ENCODE measurements at places on chromosomes 3 and 15.

DNA sequence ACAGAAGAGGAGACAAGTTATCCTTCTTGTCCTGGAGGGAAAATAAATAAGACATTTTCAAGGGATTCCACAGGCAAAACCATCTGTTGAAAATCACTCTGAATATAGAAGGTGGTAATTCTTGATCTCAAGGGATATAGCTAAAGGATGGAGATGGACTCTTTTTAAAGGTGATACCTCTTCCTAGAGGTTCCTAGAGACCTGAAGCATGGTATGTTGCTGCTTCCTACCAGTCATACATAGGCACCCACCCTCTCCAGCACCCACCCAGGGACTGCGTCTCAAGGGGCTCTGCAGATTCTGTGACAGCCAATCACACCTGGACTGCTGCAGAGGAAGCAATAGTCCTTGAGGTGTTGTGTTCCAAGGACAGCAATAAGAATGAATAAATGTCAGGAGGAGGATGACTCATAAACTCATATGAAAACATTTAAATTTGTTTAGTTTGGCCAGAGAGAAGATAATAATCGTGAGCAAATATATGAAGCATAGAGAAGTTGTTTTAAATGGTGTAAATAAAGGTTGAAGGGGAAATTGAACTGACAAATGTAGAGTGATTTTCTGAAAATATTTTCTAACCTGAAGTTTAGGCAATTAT is 741.6 kb upstream of the CBLB start:
- DNase-seq = no peak

DNA sequence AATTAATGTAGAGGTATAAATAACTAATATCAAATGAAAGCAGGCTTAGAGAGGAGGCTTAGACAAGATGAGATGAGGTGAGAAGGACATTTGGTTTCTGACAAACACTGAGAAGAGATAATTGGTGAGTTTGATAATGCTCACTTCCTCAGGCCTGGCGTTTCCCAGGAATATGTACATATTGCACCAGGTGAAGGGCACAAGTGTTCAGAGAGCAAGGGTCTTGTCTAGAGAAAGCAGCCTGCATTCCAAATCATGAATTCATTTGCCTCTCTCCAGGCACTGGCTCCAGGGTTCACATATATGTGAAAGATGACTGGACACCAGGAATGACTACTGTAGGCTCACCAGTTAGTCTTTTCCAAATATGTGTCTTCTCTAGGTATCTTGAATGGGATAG is 48.0 kb upstream of the LPP start:
- no peak for DNase-seq

- no peak for DNase-seq
Observed at GRCh38 chr15:61621146-61621545, 392.0 kb upstream of the RORA start.

DNA sequence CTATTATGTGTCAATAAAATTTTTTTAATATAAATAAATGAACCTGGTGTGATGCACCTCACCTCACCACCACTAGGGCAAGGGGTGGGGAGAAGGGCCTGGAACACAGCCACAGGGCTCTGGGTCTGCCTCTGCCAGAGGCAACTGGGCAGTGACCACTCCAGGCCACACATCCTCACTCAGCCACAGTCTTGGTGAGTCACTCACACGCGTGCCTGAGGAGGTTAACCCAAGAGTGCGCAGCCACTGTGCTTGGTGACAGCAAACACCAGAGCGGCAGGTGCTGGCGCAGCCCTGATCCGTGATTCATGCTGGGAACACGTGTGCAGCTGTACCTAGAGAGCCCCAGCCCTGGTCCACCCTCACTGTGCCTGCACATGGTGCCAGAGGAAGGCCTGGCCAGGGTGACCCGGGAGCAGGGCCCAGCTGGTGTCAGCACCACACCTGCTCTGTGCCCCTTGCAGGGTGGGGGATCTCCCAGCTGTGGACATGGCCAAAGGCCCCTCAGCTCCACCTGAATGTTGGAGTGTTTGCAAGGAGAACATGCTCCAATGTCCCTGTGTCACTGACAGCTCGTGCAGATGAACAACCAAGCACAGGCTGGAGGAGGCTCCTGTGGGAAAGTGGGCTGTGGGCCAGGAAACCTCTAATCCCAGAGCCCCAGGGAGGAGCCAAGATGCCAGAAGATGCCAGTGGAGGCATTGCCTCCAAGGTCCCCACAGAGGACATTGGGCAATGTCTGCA is 2.1 kb downstream of the SLC41A3 start:
- no peak for DNase-seq

DNA sequence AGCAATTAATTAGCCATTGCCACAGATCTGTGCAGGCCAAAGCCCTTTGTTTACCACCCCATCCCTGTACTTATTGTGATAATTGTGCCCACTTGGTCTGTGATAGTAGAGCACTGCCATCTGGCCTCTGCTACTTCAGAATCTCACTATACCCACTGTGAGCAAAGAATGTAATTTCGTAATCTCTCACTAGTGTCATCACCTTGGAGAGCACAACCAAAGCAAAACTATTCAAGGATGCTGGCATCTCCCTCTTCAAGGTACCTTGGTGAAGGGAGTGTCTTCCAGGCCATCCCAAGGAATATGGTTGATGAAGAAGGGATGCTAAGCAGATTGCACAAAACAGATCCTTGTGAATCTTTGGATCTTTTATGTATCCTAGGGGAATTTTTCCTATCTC is 34.7 kb upstream of the NOX5 start:
- DNase-seq = no peak

DNA sequence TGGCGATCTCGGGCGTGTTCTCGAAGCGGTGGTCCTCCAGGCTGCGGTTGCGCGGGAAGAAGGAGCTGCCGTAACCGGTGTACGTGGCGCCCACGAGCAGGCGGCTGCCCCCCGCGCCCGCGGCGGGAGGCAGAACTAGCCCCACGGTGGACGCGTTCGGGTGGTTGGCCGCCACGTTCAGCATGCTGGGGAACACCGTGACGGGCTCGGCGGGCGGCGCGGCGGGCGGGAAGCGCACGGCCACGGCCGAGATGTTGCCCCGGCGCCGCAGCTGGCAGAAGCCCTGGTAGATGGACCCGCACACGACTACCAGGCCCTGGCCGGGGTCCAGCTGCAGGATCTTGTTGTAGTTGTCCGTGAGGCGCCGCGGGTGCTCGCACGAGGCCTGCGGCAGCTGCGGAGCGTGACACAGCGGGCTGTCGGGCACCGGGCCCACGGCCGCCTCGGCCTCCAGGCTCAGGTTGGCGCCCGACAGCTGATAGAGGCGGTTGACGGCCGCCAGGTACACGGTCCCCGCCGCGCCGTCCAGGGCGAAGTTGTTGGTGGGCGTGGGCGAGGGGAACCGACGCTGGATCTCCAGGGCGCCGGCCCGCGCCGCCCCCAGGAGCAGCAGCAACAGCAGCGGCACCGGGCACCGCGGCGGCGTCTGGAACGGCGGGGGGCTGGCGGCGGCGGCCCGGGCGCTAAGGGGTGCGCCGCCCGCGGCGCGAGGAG is 397 bp downstream of the PLXND1 start:
- DNase-seq = no peak

DNA sequence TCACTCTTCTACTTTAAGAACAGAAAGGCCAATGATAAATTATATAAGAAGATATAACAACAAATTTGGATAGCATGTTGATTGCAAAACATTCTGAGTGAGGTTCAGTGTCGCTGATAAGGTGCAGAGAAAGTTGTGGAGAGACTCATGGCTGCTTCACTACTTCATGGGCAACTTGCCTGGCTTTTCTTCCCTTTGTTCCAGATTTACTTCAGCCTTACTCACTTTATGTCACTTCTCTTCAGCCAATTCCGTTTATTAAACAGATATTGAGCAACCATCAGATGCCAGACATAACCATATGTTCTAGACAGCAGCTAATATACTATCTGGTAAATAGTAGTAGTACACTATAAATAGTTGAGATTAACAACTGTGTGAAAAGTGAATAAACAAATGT is 150.0 kb upstream of the CHL1 start:
- DNase-seq = no peak

GRCh38 chr15:32121384-32121695 is 91.0 kb downstream of the CHRNA7 start:
- DNase-seq = no peak

DNA sequence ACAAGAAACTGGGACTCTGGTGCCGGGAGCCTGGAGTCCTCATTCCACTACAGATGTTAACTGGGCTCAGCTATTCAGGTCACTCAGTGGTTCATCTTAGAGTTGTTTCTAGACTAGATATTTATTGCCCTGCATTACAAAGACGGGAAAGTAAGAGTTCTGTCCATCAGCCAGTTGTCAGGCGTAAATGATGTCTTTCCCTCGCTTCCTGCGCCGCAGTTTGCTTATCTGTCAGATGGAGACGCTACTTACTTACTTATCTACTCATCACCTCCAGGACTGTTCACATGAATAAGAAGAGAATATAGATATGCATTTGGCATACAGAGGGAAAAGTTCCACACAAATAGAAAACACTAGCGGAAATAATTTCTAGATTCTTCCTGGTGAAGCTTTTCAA is 47.8 kb upstream of the CGNL1 start:
- no peak for DNase-seq

DNA sequence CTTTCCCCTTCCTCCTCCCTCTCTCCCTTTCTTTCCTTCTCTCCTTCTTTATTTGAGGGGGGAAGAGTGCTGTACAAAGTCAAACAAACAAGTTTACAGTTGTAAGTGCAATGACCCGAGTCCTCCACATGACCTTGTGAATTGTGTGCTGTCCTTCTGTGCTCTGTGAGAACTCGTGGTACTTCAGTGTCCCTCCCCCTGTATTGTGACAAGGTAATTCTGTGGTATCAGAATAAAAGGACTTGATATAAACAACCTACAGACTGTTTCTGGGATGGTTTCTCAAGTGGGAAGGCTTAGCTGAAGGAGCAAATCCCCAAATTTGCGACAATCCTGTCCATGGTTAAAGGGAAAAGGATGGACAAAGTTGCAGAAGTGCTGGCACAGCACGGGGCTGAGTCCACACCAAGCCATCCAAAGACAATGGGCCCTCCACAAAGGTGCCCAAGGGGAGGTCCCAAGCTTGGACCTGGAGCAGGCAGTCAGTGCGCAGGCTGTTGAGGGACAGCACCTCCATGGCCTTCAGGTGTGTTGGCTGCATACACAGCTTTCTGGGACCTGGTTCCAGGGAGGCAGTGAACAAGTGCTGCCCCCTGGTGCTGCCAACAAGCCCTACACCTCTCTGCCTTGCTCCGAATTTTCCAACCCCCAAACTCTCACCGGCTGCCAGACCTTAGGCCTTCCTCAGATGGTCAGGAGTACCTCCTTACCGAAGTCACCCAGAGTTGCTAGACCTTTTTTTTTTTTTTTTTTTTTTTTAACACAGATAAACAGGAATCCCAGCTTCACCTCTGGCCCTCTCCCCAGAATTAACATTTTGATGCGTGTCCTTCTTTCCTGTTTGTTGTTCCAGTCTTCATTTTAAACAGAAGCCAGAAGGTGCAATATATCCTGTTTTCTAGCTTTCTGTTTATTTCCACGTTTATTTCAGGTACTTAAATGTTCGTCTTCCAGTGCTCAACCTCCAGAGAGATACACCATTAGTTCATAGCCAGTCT is 2.6 kb upstream of the APEH start:
- DNase-seq = no peak
